ENCODE measurements at places on chromosomes 11 and 22. TPM values are rescaled to one million over a fixed set of nuclear protein-coding genes. Genes with fewer than 3 reads are reported as not detected.
A peak's percentile ranks its signal among the peaks of the same experiment; 100 is the strongest.

The CALCA gene
- not detected for total RNA-seq

The FAM83F gene
- total RNA-seq, result not detected

The FREY1 gene
- total RNA-seq, result not detected

The RAG2 gene
- not detected for total RNA-seq

The BBS1 gene
- 19.8 TPM for total RNA-seq

DNA sequence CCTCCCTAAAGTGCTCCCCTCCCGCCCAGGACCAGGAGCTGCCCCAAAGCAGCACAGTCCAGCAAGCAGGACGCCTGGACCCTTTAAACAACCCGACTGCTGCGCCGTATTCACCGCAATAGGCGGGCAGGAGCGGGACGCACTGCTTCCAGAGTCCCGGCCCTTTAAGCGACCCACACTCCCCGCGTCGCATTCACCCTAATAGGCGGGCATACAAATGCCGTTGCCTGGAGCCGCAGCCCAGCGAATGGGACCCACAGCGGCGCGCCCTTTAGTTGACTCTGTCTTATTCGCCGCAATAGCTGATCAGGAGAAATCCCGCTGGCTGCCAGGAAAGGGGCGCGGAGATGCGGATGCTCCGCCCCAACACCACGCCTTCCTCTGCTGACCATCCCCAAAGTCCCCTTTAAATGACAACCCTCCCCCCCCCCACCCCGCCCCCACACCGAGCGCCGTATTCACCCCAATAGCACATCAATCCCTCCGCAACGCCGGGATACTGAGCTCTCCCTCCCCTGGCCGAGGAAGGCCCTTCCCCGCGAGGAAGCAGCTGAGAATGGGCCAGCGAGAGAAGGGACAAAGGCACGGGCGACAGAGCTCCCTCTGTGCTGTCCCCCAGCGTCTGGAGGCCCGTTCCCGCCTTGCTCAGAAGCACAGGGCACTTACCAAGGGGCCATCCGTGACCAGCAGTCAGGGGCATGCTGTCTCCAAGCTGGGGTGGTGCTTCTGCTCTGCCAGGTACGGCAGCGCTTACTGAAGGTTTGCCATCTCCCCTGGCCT lies 4.7 kb downstream of the OSBPL5 start:
- no peaks in the 10 kb centered on the region for H3K36me3 ChIP-seq
- H3K27me3 ChIP-seq, result no peaks in the 10 kb centered on the region
- DNase-seq, result peak; percentile 68
- H3K27ac ChIP-seq, result peak overlapping the region; percentile 71

DNA sequence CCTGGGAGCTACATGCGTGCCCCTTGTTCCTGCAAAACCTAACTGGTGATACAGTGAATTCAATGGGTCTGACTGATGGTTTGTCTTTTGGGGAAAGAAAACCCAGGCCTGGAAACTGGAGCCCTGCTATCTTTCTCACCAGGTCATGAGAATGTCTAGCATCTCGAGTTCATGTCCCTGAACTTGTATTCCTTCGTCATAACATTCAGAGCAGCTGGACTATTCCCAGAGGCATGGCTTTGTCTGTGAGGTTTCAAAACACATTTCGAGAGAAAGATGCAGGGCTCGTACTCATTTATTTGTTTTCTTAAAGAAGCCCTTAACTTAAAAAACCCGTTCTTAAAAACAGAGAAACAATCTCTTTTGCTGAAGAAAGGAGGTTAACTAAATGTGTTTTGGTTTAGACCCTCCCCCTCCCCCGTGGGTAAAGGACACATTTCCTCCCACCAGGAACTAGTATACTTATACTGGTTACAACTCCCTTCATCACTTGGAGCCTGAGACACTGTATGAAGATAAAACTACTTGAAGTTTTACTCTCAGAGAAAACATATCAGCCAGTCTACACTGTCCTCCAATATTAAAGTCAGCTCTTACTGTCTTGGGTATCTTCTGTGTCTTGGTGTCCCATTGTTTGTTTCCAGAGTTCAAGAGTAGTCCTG lies 43.2 kb downstream of the ME3 start:
- H3K36me3 ChIP-seq, result no peaks in the 10 kb centered on the region
- peak overlapping the region; percentile 65 for H3K27ac ChIP-seq
- no peaks in the 10 kb centered on the region for H3K27me3 ChIP-seq
- peak; percentile 17 for DNase-seq
- no peak overlapping the region for H3K4me3 ChIP-seq

- H3K4me1 ChIP-seq, result peaks cover 40% of the 10 kb centered on the region
- no peaks in the 10 kb centered on the region for H3K27me3 ChIP-seq
- no peak for DNase-seq
- H3K27ac ChIP-seq, result no peak overlapping the region
- H3K36me3 ChIP-seq, result peaks cover 28% of the 10 kb centered on the region
Observed at GRCh38 chr11:8686325-8686724, 3.7 kb downstream of the RPL27A start.

DNA sequence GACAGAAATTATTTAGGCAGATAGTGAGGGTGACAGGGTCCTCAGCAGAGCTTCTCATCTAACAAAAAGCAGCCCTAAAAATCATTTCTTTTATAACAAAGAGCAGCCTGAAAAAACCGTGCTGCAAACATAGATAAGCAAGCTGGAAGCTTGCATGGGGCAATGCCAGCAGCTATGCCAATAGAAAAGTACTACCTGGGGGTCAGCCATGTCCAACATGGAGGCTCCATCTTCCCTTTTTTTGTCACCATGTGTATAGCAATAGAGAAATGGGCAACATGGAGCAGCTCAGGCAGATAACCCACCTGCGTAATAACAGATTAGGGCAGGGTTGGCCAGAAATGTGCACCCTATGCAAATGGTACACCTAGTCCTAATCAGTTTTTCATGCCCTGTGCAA lies 57.4 kb upstream of the IGLL5 start:
- no peak overlapping the region for H3K27ac ChIP-seq
- no peaks in the 10 kb centered on the region for H3K36me3 ChIP-seq
- no peaks in the 10 kb centered on the region for H3K27me3 ChIP-seq

DNA sequence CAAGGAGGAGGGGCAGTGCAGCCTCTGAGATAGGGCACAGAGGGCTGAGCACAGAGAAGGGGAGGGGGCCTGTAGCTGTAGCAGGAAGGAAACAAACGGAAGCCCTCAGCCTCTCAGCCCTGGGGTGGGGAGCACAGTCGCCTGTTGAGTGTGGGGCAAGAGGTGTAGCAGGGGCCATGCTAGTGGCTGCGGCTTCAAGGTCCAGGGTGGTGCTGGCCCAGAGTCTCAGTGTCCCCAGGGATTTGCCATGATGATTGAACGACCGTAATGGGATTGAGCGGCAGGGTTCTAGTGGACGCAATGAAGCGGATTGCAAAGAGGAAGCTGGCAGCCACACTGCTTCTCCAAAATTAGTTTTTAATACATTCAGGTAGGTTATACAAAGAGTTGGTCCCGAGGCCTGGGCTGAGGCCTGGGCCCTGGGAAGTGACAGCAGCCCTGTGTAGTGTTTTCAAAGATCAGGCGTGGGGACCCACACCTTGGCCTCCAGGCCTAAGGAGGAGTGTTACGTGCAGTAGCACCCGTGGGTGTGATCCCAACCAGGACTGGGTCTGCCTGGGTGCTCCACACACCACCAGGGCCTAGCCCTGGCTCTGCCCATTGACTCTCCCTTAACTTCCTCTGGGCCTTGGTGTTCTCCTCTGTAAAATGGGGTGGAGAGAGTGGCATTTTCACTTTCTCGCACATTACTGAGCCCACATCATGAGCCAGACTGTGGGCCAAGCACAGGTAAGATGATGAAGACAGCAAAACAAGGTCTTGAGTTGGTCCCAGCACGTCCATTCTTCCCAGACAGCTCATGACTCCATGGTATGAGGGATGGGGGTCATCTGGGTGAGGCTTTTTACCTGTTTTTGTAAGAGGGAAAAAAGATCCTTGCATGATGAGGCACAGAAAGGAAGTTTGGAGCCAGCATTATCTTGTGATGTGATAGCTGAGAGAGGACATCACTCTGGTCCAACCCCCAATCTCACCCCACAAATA lies 13.1 kb downstream of the LRRC32 start:
- no peaks in the 10 kb centered on the region for H3K27me3 ChIP-seq
- no peak overlapping the region for H3K4me3 ChIP-seq
- H3K36me3 ChIP-seq, result peaks cover 5% of the 10 kb centered on the region
- H3K27ac ChIP-seq, result peak overlapping the region; percentile 42

GRCh38 chr22:37230673-37231405 lies 13.2 kb downstream of the RAC2 start:
- H3K36me3 ChIP-seq, result no peaks in the 10 kb centered on the region

DNA sequence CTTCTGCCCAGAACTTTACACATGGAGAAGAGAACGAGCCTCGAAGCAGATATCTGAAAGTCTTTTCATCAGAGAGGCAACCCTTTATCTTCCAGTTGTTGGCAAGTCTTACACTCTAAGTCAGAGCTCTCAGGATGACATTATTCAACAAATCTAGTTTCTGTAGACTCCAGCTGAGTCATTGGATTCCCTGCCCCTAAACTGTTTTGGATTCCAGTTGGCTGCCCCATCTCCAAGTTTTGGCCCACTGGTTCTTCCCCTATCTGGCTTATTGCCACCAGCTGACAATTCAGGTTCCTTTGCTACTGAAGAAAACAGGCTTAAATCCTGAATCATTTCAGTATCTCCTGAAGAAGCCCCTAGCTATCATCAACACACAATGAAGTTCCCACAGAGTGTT lies 14.2 kb downstream of the SAAL1 start:
- H3K27me3 ChIP-seq, result no peaks in the 10 kb centered on the region
- H3K27ac ChIP-seq, result no peak overlapping the region
- no peak for DNase-seq
- H3K36me3 ChIP-seq, result no peaks in the 10 kb centered on the region

DNA sequence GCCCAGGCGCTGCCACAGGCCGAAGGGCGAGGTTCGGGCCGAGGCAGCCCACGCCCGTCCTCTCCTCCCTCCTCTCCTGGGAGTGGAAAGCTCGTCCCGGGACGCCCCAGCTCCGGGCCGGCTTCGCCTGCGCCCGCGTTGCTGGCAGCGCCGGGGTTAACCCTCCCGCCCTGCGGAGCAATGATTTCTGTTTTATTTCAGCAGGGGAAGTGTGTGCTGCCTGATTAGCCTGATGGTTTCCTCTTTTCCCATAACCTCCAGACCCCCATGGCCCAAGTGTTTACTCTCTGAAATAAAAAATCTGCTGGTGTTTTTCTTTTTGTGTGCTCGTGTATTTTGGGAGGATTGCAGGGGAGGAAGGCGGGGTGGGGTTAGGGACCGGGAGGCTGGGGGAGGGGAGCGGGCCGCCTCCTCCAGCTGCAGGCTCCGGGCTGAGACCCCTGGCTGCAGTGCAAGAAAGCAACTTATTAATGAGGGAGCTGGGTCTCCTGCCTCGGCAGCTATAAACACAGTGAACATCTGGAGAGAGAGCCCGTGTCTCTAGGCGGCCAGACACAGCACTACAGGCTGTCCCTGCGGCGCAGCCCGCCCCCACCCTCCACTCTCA lies 38.6 kb downstream of the ETS1 start:
- peak overlapping the region; percentile 58 for H3K4me3 ChIP-seq
- peaks cover 10% of the 10 kb centered on the region for H3K4me1 ChIP-seq
- peak; percentile 45 for DNase-seq
- H3K27me3 ChIP-seq, result no peaks in the 10 kb centered on the region
- H3K36me3 ChIP-seq, result no peaks in the 10 kb centered on the region

DNA sequence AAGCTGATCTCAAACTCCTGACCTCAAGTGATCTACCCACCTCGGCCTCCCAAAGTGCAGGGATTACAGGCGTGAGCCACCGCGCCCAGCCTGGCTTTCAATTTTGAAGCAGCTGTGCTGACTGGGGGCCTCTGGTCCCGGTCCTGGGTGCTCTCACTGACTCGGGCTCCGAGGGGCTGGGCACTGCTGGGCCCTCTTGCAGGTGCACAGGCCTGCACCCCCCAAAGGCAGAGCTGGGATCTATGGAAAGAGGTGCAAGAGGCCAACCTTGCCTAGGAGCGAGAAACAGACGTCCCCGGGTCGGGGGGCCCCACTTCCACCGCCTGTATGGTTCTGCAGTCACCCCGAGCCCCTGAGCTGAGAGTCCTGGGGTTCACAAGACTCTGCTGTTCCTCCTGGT lies 33.2 kb downstream of the KIAA0930 start:
- H3K27me3 ChIP-seq, result no peaks in the 10 kb centered on the region
- H3K27ac ChIP-seq, result no peak overlapping the region
- no peak for DNase-seq

DNA sequence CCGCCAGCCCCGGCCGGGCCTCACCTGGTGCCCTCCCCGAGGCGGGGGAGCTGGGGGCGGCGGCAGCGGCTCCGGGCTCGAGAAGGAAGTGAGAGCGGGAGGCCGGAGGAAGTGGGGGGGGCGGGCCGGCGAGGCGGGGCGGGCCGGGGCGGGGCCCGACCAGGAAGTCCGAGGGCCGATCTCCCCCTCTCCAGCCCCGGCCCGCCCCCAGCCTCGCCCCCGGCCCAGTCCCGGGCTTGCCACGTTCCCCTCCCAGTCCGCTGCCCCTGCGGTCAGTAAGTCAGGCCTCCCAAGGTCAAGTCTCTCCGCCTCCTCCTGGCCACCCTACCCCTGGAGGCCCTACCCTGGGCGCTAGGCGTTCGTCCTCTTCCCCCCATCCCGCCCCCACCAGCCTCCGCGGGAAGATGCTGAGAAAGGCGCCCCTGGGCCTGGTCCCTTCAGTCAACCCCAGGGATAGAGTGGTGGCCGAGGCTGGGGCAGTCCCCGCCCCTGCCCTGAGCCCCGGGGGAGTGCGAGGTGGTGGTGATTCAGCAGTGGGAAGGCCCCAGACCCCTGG lies at the start of gene RHOG:
Gene RHOG, minus strand, starts transcription at position 90 of the 556 bp plus-strand sequence. CDS start 12,821 bp downstream, outside the sequence.
- peak; percentile 71 for DNase-seq
- H3K4me3 ChIP-seq, result peak within 1 kb of the TSS; percentile 83

- H3K36me3 ChIP-seq, result no peaks in the 10 kb centered on the region
- no peak overlapping the region for H3K4me3 ChIP-seq
- peak overlapping the region; percentile 42 for H3K27ac ChIP-seq
- DNase-seq, result no peak
- H3K4me1 ChIP-seq, result peaks cover 95% of the 10 kb centered on the region
Observed at GRCh38 chr11:94786264-94787126, 18.3 kb downstream of the AMOTL1 start.

- H3K36me3 ChIP-seq, result no peaks in the 10 kb centered on the region
- H3K4me3 ChIP-seq, result no peak overlapping the region
- H3K27ac ChIP-seq, result no peak overlapping the region
- H3K4me1 ChIP-seq, result no peaks in the 10 kb centered on the region
Observed at GRCh38 chr11:127815331-127815730, 772.0 kb downstream of the ETS1 start.

GRCh38 chr11:102317768-102318103 lies 452 bp downstream of the BIRC3 start:
- no peaks in the 10 kb centered on the region for H3K27me3 ChIP-seq
- peak overlapping the region; percentile 71 for H3K27ac ChIP-seq
- peak overlapping the region; percentile 51 for H3K4me3 ChIP-seq
- no peak for DNase-seq
- no peaks in the 10 kb centered on the region for H3K36me3 ChIP-seq

GRCh38 chr22:22926370-22927195 lies 39.0 kb downstream of the IGLL5 start:
- H3K27me3 ChIP-seq, result no peaks in the 10 kb centered on the region
- no peak overlapping the region for H3K4me3 ChIP-seq
- no peak overlapping the region for H3K27ac ChIP-seq
- DNase-seq, result no peak
- H3K36me3 ChIP-seq, result no peaks in the 10 kb centered on the region

All from gastrocnemius medialis (tissue), 4 donors.